ENCODE measurements at places on chromosomes 7 and 10.
A peak's percentile ranks its signal among the peaks of the same experiment; 100 is the strongest.

GRCh38 chr7:99098824-99099498, 44.9 kb downstream of the SMURF1 start:
- peak; percentile 80 for DNase-seq

DNA sequence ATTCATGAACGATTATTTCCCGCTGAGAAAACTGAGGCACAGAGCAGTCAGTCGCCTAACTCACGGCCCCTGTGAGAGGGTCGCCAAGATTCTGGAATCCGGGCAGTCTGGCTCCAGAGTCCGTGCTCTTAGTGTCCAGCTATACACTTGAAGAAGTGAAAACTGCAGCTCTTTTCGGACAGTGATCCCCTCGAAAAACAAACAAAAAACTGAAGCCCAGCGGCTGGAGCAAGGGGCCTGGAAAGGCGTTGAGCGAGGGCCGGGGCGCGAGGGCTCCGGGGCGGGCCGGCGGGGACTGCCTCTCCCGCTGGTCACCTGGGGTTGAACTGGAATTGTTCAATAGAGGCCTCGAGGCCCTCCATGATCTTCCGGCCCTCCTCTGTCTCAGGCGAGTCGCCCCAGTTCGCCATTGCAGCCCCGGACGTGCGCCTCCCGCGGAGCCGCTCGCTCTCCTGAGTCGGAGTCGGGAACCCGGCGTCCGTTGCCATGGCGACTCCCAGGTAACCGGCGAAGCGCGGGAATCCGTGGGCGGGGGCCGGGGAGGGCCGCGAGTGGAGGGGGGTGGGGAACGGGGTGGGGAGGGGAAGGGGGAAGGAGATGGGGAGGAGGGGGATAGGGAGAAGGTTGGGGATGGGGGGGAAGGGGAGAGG, 881 bp downstream of the C10orf67 start:
- no peak for DNase-seq

DNA sequence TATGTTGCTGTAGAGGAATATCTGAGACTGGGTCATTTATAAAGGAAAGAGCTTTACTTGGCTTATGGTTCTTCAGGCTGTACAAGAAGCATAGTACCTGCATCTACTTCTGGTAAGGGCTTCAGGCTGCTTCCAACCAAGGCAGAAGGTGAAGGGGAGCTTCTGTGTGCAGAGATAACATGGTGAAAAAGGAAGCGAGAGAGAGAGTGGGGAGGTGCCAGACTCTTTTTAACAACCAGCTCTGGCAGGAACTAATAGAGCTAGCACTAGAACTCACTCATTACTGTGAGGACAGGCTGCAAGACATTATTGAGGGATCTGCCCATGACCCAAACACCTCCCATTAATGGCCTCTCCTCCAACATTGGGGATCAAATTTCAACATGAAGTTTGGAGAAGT, 94.5 kb downstream of the KIF20B start:
- DNase-seq, result no peak

- no peak for DNase-seq
Measured at GRCh38 chr7:35285799-35286198, 31.9 kb upstream of the TBX20 start.

GRCh38 chr7:55533050-55533728, 39.1 kb downstream of the VOPP1 start:
- peak; percentile 56 for DNase-seq

GRCh38 chr10:97923057-97923456, 73.4 kb downstream of the GOLGA7B start:
- DNase-seq, result no peak

GRCh38 chr10:50544095-50544856, 79.5 kb downstream of the SGMS1 start:
- no peak for DNase-seq

DNA sequence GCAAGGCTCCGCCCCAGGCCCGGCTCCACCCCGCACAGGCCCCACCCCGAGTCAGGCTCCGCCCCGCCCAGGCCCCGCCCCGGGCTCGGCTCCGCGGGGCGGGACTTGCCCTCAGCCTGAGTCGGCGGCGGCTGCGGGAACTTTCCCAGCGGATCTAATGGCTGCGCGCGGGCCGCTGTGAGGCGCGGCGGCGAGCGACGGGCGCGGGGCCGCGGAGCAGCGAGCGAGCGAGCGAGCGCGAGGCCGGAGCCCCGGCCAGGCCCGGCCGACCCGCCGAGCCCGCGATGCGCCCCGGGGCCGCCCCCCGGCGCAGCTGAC, at the start of gene INPP5A:
INPP5A (plus strand) TSS at position 104 of the 318 bp plus-strand sequence. CDS start 310 bp downstream, outside the sequence.
- DNase-seq, result no peak

DNA sequence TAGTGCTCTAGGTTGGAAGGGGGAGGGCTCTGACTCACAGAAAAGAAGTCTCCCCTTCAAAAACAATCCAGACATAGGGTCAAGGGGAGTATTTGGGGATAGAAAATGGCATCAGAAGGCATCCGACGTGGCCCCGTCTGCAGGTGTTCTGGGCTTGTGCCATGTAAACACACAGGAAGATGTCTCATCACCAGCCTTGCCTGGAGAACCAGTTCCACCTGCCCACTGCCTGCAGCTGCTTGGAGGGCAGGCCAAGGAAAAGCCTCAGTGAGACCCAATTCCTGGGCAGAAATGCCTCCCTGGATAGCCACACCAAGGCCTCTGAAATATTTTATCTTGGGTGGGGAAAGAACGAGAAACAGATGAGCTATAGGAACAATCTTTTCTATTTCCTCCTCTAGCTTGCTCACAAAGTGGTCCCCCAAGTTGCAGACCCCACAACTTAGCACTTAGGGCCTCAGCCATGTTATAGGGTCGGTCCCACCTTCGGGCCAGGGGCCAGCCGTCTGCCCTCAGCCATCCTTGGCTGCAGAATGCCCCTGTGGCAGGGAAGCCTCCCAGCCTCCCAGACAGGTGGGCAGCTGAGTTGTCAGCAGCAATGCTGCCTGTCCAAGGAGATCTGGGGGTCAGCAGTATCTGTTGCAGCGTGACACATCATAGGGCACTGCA, 54.3 kb upstream of the ECHDC3 start:
- peak; percentile 72 for DNase-seq

DNA sequence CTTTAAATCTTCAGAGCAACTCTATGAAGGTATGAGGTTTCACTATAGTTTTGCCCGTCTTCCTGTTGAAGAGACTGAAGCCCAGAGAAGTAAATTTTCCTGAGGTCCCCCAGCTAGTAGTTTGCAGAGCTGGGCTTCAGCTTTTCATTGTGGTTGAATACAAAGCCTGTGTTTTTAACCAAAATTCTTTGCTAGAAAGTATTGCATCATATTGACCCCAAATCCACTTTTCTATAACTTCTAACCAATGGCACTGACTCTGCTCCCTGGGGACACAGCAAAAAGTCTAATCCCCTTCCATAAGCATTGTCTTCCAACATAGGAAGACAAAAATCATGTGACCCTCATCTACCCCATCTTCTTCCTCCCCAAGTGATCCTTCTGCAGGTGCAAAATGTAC, 93.0 kb downstream of the KCNMA1 start:
- no peak for DNase-seq

- DNase-seq, result no peak
Measured at GRCh38 chr10:57955076-57955475, 312.6 kb downstream of the IPMK start.

- DNase-seq, result no peak
Measured at GRCh38 chr7:151396328-151396970, 13.4 kb downstream of the WDR86 start.

DNA sequence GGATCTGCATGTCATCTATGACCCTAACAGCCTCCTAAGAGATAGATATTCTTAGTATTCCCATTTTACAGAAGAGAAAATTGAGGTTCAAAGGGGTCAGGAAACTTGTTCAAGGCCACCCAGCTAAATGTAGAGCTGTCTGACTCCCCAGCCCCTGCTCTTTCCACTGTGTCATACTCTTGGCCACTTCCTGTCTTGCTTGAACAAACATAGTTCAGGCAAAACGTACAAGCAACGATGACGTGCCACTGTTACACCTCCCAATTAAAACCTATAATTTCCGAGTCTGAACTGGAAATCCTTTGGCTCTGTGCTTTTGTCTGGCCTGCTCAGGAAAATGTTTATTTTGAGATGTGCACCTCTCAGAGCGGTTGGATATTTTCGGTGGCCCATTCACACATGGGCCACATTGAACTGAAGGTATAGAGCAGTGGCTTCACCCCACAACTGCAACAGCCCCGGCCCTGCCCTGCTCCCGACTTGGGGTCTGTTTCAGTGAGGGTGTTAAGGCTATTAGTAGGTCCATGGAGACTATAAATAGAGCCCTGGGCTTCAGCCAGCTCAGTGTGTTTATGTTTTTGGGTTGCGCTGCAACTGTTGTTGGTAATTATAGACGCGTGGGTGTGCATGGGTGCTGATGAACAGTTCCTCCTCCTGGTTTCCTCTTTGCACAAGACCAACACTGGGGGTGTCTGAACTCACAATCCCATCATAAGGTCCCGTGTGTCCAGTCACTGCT, 172.3 kb upstream of the ADO start:
- DNase-seq, result no peak

GRCh38 chr10:31340343-31340742, 21.3 kb downstream of the ZEB1 start:
- DNase-seq, result no peak

GRCh38 chr7:35596061-35596460, 98.9 kb downstream of the HERPUD2 start:
- DNase-seq, result no peak

- no peak for DNase-seq
Measured at GRCh38 chr10:70584909-70585544, 17.5 kb downstream of the PRF1 start.

DNA sequence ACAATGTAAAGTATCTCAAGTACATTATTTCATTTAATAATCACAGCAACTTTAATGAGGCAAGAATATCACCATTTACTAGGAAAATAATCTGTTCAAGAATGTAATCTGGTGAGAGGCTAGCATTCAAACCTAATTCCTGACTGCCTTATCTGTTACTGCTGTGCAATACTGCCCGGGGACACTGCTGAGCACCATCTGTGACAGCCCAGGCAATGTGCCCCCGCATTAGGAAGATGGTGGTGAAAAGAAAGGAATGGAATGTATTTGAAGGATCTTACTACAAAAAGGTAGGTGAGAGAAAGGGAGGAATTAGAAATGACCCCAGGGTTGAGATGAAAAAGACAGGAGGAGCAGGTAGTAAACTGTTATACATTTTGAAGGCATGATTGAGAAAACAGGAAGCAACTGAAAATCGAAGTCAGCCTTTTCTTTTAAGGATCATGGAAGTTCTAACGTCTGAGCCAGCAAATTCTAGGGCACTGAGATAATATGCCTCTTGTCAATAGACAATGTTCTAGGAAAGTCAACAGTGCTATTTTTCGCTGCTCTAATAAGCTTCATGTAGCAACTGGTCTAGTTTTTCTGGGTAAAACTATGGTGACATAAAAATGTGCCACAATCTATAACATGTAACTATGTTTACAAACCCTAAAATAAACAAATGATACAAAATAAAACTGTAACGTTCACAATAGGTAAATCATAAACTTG, 90.4 kb downstream of the ETV1 start:
- no peak for DNase-seq

DNA sequence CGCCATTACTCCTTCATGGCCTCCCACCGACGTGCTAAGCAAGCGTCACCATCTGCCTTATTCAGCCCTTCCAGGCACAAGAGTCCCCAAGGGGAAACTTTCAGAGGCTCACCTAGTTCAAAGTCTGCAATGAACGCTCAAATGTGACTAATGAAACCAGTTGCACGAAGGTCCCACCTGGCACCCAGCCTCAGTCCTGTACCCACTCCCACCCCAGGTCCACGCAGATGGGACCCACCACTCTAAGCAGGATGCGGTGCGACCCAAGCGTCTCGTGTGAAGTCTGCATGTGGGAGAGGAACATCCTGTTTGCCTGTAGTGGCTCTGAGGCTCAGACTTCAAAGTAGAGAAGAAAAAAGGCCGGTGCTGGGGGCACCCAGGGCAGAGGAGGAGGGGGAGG, 40.3 kb downstream of the RGS10 start:
- DNase-seq, result no peak

- DNase-seq, result no peak
Measured at GRCh38 chr7:102253066-102253972, 33.3 kb upstream of the SH2B2 start.

DNA sequence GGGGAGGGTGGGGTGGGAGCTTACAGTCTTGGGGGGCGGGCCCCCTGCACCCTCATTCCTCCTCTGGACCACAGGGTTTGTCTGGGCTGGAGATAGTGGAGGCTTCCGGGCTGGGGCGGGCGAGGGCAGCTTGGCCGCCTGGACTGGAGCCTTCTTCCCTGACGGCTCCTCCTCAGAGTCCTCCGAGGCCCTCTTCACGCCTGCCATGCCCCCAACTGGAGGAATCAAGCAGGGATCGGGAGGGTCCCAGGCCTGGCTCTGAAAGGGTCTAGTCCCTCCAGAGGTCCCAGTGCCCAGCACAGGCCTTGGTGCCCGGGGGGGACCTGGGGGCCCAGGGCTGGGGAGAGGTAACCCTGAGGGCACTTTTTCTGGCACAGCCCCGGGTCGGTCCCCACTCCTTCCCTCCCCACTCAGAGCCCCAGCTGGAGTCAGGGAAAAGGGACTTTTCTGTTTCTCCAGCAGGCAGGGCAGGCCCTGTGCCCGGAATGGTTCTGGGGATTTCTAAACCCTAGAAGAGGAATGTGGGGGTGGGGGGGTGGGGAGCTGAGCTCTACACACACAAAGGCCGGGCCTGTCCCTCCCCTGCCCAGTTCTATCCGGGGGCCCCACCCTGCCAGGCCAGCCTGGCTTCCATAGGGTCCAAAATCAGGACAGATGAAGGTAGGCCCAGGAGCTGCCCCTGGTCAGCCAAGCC, 11.6 kb downstream of the MICALL2 start:
- DNase-seq, result no peak

- no peak for DNase-seq
Measured at GRCh38 chr10:114408968-114409444, 4.7 kb upstream of the AFAP1L2 start.

GRCh38 chr10:88157981-88158465, 294.6 kb downstream of the PTEN start:
- DNase-seq, result peak; percentile 82

DNA sequence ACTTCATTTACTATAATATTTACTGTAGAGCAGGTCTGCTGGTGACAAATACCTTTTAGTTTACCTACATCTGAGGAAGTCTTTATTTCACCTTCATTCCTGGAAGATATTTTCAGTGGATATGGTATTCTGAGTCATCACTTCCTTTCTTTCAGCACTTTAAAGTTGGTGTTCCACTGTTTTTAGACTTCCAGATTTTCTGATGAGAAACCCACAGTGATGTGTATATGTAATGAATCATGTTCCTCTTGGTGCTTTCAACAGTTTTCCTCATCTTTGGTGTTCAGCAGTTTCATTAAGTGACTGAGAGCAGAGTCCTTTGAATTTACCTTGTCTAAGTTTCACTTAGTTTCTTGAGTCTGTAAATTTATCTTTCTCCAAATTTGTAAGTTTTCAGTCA, 36.4 kb downstream of the COPG2 start:
- DNase-seq, result peak; percentile 62

- DNase-seq, result no peak
Measured at GRCh38 chr7:149828357-149829309, 9.5 kb upstream of the ZNF862 start.

GRCh38 chr7:150340024-150340749, 1.2 kb downstream of the RARRES2 start:
- no peak for DNase-seq

- peak; percentile 84 for DNase-seq
Measured at GRCh38 chr7:75727881-75728593, 10.7 kb downstream of the HIP1 start.
